CD4-positive, alpha-beta T cell treated with Interleukin-17A for 1 hour (primary cell): ENCODE measurements at places on chromosomes 3 and 15.

- DNase-seq, result no peak
Observed at GRCh38 chr3:130755666-130756065, 9.0 kb upstream of the PIK3R4 start.

- DNase-seq, result no peak
Observed at GRCh38 chr3:51928438-51928837, 13.3 kb downstream of the RRP9 start.

DNA sequence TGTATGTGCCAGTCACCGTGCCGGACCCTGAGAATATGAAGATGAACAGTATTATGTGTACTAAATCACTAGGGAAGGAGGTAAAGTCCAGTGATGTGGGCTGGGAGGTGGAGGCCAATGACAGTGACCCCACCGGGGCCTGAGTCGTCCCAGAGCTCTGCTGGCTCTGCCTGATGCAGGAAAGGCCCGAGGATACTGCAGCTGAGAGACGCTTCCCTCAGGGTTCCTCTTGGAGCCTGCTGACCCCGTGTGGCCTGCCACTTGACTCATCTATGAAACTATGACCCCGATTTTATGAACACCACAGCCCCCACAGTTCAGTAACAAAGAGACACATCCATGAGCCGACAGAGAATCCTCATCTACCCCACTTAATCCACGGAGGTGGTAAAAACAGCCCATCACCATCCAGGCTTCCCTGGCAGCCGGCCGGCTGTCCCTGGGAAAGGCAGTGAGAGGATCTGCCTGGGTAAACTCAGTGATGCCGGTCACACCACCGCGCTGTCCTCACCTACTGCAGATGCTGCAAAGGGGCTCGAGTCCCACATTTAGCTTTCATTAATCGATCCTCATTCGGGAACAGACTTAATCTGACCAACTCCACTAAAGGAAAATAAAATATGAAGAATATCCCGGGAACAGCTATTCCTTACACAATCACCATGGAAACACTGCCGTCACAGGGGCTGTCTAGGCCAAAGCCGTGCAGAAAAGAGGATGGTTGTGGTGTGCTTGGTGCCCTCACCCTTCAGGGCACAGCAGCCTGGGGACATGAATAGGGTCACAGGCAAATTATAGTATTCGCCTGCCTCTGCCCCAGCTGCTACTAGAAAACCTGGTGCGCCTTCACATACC, 82.9 kb downstream of the ARRDC4 start:
- DNase-seq, result no peak

DNA sequence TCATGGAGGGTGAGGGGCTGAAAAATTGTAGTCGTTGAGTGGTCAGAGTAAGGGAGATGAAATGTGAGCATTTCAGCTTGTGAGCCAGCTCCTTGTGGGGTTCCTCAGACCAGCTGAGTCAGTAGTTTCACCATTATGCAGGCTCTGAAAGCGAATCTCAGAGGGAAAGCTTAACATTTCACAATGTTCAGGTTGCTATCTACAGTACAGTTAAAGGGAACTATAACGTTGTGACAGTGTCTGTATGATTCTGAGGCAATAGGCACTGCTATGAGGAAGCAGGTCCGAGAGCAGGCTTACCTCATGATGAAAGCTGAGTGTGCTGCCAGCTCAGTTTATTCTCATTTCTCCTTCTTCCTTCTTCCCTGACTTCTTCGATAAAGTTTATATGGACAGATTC, 469.6 kb downstream of the EDEM1 start:
- DNase-seq, result peak; percentile 23

- DNase-seq, result no peak
Observed at GRCh38 chr3:48364840-48365239, 7.2 kb upstream of the FBXW12 start.

- DNase-seq, result no peak
Observed at GRCh38 chr15:86375733-86376280, 296.1 kb downstream of the AGBL1 start.

DNA sequence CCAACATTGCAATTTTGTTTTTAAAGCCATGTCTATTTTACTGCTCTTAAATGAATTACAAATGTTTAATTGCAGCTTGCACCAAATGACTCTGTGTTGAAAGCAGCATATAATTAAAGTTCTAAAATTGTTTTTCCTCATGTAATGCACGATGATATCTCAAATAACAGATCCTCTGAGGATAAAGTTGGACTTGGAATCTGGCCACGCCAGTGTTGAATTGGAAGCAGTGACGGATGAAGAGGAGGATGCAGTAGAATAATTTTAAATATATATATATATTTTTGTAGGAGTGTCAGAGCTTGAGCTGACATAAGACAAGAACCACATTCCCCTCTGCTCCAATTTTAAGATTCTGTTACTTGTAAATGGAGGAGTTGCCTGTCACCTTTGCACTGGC, 406.6 kb upstream of the DPPA4 start:
- no peak for DNase-seq

DNA sequence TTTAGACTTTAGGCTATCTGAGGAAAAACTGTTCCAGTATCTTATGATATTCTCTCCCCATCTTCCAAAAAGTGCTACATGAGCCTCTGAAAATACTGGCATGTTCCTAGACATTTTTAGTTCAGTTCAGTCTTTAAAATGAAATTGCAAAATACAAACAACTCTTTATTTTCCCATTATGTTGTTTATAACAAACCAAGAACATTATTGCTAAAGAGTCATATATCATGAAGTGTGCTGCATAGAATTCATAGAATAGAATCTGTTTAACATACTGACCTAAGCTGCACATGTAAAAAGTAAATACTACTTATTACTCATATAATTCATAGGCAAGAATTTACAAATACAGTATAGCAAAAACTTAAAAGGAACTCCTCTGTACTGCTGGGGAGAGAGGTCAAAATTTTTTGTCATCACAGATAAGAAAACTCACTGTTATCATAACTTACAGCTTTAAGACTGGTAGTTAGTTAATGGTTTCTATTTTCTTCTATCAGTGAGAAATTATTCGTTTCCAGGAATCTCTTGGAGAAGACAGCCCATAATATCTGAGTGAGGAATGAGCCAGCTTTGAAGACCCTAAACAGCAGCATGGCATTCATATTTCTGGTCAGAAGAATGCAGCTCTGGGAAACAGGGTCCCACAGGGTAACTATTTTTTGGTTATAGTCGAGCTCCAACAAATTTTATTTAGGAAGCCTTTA, 32.2 kb downstream of the FILIP1L start:
- no peak for DNase-seq

DNA sequence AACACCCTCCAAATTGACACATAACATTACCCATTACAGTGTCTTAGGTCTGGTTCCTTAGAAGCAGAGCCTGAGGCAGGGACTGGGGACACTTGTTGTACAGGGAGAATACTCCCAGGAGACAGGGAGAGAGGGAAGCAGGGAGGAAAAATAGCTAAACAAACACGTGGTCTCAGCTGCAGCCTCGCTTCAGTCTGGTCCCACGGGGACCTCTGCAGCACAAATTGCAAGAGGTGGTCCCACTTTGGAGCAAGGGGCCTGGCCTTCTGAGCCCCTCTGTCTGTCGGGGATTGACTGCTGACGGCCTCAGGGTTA, 25.0 kb upstream of the PLA2G4D start:
- no peak for DNase-seq

- DNase-seq, result no peak
Observed at GRCh38 chr3:170632780-170633179, 46.9 kb upstream of the SLC7A14 start.

DNA sequence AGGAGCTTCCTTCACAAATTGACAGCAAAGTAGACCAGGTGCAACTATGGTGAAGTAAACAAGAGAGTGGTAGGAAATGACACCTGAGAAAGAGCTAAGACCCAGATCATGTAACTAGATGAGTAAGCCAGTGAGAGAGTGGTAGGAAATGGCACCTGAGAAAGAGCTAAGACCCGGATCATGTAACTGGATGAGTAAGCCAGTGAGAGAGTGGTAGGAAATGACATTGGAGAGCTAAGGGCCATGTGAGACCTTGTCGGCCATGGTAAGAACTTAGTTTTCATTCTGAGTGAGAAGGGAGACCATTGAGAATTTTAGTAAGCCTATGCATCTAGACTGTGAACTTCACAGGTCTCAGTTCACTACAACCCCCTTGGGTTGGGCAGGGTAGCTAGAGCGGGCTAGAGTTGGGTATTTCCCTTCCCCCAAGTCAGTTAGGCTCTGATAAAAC, 5.4 kb upstream of the SENP7 start:
- DNase-seq, result peak; percentile 86

DNA sequence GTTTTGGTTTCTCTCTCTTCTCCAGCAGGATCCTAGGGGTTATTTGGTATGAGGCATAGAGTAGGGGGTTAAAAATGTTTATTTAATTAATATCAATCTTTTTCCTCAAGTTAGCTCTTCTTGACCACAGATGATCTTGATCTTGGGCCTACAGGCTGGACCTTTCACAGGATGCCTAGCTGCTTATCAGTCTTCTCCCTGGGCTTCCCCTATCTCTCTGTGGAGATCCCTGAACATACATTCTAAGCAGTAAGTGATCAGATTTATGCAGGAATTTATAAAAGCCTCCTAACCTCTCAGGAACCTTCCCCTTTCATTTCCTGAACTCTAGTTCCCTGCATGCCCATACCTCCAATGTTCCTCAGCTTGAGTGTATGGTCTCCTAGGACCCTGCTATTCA, 428.3 kb downstream of the TBC1D5 start:
- DNase-seq, result no peak

- no peak for DNase-seq
Observed at GRCh38 chr3:806006-806405, 286.8 kb upstream of the CNTN6 start.

GRCh38 chr15:25733036-25733855, 129.9 kb downstream of the ATP10A start:
- no peak for DNase-seq

- no peak for DNase-seq
Observed at GRCh38 chr3:178804606-178805005, 267.0 kb downstream of the ZMAT3 start.

- DNase-seq, result no peak
Observed at GRCh38 chr3:52528586-52529375, 4.9 kb downstream of the NT5DC2 start.

GRCh38 chr15:100877551-100877950, 2.1 kb upstream of the ALDH1A3 start:
- DNase-seq, result no peak

GRCh38 chr15:85778107-85778776, 16.5 kb downstream of the KLHL25 start:
- DNase-seq, result no peak

GRCh38 chr15:64746921-64747320, 28.5 kb downstream of the RBPMS2 start:
- DNase-seq, result no peak

DNA sequence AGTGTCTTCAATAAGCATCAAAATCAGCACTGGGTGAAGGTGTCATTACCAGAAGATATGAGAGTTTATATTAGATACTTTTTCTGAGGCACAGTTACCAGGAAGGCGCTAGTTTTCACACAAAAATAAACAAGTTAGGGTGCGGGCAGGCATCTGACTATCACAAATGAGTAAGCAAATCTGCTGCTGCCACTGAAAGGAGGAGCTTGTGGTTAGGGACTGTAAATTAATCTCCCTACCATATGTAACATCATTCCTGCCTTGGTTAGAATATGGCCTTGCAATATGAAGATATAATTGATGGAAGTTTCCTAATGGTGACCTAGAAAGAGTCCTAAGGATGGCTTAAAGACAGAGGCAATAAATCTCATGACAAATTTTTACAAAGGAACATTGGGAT, 19.5 kb upstream of the EID1 start:
- no peak for DNase-seq

GRCh38 chr15:63019511-63020109, 22.9 kb upstream of the TPM1 start:
- DNase-seq, result no peak

- DNase-seq, result peak; percentile 32
Observed at GRCh38 chr3:15428539-15428938, 1.1 kb downstream of the EAF1 start.

GRCh38 chr3:114272271-114272670, 21.6 kb upstream of the TIGIT start:
- DNase-seq, result no peak

GRCh38 chr15:89501646-89502045, 5.3 kb upstream of the RHCG start:
- DNase-seq, result no peak

GRCh38 chr3:113275583-113275928, 64.2 kb downstream of the BOC start:
- DNase-seq, result no peak

DNA sequence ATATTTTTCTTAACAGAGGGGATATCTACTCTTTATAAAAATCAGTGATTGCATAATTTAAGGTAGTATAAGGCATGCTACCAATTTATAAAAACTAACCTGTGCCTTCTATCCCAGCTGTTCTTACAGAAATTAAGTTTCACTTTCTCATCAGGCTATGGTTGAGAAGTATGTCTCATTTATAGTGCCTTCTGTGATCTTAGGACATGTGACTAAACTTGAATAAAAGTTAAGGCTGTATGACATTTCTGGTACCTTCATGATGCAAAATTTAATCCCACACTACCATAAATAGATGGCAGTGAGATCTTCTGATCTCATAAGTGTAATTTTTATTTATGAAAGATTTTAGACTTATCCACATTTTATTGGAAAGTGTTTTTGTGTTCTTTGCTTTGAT, 12.6 kb downstream of the TIPARP start:
- peak; percentile 38 for DNase-seq

DNA sequence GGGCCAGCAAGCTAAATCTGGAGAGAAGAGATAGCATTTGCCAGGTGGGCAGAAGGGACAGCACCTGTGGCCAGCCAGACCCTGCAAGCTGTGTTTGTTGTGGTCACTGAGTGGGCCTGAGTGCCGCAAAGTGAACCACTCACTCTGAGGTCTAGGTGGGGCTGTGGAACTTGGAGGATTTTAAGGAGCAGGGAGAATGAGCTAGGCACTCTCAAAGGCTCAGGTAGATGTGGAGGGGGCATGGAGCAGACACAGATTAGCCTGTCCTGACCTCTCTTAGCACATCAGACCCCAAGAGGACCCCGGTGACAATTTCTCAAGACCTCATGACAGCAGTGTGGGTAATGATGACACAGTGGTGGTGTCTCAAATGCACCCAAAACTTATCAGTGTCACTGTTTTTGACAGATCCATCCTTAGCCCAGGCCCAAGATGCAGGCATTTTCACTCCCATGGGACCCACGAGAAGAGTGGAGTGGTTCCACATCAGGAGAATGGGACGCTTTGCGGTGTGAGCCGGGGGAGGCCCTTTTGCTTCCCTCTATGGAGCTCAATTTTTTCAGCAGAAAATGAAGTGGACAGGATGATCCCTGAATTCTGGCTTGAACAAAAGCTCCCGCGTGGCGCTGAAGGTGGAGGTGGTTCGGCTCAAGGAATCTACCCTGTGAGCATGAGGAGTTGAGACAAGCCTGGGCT, 43.8 kb upstream of the TLE3 start:
- no peak for DNase-seq
